ENCODE measurements at places on chromosomes 6 and 20. TPM values are rescaled to one million over a fixed set of nuclear protein-coding genes. Genes with fewer than 3 reads are reported as not detected.

GRCh38 chr20:47319517-47320252, 36.8 kb downstream of the ZMYND8 start:
- no peak for DNase-seq

The C20orf144 gene
- total RNA-seq = 0.29 TPM

The RUNX2 gene
- 8.0 TPM for total RNA-seq

- DNase-seq = no peak
Measured at GRCh38 chr20:40287683-40288082, 401.4 kb downstream of the MAFB start.

GRCh38 chr20:54557806-54558590, 82.6 kb downstream of the DOK5 start:
- no peak for DNase-seq

DNA sequence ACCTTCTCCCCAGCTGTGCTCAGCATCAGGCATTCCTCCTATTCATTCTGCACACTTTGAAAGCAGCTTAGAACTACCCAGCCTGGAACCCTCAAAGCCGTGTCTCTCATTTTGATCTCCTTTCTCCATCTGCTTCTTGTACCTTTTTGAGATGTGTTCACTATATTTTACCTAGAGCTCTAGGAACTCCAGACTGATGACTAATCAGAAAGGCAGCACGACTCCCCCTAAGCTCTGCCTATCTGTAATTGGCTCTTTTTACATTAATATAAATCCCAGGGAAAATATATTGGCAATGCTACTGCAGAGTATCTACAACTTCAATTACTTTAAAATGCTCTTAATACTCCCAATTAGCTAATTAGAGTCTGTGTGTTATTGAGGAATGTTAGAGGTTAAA, 671.5 kb downstream of the CBLN4 start:
- DNase-seq = no peak

- no peak for DNase-seq
Measured at GRCh38 chr6:150377211-150377781, 8.5 kb downstream of the IYD start.

The GGT7 gene
- 14.2 TPM for total RNA-seq

The BPI gene
- not detected for total RNA-seq

DNA sequence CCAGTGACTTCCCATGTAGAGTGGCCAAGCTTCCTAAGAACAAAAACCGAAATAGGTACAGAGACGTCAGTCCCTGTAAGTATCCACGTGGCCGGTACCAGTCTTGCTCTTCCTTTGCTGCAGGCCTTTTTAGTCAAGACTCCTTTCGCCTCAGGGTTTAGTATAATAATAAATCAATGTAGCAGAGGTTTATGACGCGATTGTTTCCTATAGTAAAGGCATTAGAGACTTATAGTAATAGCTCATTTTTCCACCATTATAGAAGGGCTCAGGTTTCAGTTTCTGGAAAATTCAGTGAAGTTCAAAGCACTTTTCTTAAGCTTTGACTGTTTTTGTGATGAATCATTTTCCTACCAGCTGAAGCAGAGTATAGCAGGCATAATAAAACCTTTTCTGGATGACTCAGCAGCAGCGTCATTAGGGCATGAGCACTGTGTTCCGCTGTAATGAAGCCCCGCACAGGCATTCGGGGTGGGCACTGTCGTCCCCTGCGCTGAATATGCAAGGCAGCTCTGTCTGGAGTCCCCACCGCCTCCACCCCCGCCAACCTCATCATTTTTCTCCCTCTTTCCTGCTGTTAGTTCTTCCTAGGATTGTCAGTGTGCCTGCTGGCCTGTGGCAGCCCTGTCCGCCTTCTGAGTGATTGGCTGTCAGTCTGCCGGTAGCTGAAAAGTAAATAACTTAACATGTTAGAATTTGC, 51.3 kb downstream of the PTPN1 start:
- DNase-seq = peak; percentile 87

The TPBG gene
- total RNA-seq = not detected

- no peak for DNase-seq
Measured at GRCh38 chr6:96826865-96827264, 10.4 kb downstream of the GPR63 start.

- DNase-seq = no peak
Measured at GRCh38 chr6:10302566-10303235, 112.2 kb downstream of the TFAP2A start.

- DNase-seq = peak; percentile 72
Measured at GRCh38 chr6:116461932-116462885, 1.0 kb downstream of the CALHM6 start.

GRCh38 chr20:1386323-1386722, 6.5 kb downstream of the FKBP1A start:
- no peak for DNase-seq

The FOXQ1 gene
- total RNA-seq = not detected

The SLC26A8 gene
- not detected for total RNA-seq

DNA sequence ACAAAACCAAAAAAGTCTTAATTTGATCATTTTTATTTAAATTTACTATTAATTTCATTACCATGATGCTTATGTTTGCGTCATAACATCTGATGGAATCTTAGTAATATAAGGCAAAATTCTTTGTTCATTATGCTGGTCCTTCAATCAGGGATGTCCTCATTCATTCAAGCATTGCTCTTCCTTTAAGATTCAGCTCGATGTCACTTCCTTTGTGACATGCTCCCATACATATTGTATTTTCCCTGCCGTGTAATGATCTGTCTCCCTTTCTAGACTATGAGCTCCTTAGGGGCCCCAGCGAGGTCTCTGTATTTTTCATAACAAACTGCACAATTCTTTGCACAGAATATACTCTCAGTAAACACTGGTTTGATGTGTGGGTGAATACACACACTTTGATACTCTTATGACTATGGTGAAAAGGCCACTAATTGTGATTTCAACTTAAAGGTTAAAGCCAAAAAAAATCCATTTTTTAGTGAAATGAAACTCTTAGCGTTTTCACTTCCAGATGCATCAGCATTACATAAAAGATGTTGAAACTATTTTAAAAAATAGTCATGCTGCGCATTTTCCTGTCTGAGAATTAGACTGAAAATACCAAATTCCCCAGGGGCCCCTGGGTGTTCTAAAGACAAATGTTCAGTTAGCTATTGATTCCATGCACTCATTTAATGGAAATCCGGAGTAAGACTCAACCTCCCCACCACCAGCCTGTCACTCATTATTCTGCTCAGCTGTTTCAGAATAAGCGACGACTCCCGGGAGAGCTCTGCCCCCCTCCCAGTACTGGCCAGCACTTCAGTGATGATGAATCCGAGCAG, 169.7 kb downstream of the ATXN1 start:
- peak; percentile 41 for DNase-seq

DNA sequence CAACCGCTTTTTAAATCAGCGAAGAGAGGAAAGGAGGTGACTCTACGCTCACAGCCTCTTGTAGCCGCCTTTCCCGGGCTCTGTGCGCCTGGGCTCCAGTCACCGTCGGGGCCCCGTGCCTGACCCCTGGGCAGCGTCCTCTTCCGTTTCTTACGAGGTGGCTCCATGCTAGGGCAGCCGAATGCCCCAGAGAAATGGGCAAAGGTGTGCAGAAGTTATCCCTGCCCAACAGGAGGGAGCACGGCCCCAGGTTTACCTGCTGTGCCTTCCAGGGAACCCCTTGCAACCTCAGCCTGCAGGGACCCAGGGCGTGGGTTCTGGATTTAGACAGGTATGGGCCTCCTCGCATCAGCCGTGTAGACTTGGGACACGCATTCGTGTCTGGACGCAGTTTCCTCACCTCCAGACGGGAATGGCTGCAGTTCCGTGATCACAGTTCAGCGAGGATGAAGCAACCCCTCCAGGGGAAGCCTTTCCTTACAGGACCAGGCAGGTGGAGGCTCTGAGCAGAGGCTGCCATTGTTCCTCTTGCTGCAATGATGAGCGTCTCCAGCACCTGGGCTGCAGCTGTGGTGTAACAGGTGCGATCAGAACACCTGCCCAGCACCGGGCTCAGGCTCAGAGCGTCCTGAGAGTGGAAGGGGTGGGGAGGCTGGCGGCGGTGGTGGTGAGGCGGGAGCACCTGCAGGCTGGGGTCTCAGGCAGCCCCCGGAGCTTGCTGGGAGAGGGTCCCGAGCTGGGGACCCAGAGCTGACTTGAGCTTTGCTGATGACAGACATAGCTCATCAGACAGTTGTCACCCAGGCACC, 81.3 kb upstream of the BHLHE23 start:
- no peak for DNase-seq

The DEFB132 gene
- not detected for total RNA-seq

GRCh38 chr6:168148231-168148849, 69.3 kb upstream of the FRMD1 start:
- DNase-seq = no peak

DNA sequence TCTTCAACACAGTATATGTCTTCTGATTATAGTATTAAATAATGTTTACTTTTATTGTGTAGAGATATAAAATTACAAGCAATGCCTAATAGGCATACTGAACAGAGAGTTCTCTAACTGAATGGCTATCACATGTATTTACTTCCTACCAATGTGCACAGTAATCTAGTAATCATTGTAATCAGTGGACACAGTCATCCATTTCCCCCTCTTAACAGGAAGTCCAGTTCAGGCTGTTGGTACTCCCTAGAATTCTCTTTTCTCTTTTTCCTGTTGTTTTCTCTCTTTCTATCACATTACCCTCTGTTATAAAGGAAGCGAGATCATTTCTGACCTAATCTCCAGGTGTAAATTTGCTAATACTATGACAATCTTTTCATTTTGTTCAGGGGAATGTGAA, 172.5 kb downstream of the HTR1B start:
- no peak for DNase-seq

DNA sequence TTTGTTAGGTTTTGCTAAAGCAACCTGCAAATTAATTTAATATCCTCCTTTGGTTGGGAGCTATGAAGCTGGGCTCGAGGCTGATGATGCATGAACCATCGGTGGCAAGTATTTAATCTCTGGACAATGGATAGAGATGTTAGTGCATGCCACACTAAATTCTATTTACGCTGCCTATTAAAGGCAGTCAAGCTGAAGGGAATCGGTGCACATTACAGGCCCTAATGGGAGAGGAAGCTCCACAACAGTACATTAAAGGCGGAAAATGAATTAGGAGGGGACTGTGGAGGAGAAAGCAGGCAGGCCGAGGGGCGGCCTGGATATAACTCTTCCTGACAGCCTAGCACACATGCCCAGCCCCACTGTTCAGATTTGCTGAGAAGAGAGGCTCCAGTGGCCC, 132.4 kb upstream of the MAFB start:
- DNase-seq = no peak

DNA sequence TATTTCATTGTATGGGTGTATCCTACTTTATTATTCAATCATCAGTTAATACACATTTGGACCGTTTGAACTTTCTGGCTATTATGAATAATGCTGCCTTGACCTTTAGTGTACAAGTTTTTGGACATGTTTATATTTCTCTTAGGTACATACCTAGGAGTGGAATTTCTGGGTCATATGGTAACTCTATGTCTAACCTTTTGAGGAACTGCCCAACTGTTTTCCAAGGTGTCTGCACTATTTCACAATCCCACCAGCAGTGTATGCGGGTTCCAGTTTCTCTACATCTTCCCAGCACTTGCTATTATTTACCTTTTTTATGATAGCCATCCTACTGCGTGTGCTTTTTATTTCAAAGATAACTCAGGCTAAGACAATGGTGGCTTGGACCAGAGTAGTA, 14.3 kb upstream of the SLC13A3 start:
- no peak for DNase-seq

The PAK5 gene
- total RNA-seq = not detected

The SYCP2L gene
- total RNA-seq = not detected

The CALHM6 gene
- total RNA-seq = 11.3 TPM

The CENPQ gene
- 17.5 TPM for total RNA-seq

- no peak for DNase-seq
Measured at GRCh38 chr6:166830891-166831363, 125.4 kb downstream of the RNASET2 start.

The UQCC2 gene
- 127 TPM for total RNA-seq

The OXT gene
- not detected for total RNA-seq

DNA sequence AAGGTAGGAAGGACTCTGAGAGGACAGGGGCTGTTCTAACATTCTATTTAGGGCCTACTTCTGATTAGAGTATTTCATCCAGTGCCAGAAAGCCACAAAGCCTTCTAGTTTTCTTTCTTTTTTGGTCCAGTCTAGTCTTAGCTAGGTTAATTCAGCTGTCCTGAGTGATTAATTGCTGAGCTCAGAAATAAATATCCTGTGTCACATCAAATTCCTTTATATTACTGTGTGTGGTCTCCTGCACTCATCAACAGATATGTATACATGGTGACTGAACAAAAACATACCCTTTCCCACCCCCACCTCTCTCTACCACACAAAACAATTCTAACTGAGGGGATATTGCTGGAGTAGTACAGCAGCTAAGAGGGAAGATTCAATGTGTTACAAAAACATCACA, 601.5 kb upstream of the NRSN1 start:
- no peak for DNase-seq

- DNase-seq = no peak
Measured at GRCh38 chr6:138774370-138774769, 801 bp downstream of the CCDC28A start.

GRCh38 chr20:5592823-5593739, 157.1 kb upstream of the SHLD1 start:
- DNase-seq = no peak

The NUP153 gene
- 78.2 TPM for total RNA-seq

- DNase-seq = no peak
Measured at GRCh38 chr20:10022625-10023024, 12.2 kb upstream of the ANKEF1 start.

DNA sequence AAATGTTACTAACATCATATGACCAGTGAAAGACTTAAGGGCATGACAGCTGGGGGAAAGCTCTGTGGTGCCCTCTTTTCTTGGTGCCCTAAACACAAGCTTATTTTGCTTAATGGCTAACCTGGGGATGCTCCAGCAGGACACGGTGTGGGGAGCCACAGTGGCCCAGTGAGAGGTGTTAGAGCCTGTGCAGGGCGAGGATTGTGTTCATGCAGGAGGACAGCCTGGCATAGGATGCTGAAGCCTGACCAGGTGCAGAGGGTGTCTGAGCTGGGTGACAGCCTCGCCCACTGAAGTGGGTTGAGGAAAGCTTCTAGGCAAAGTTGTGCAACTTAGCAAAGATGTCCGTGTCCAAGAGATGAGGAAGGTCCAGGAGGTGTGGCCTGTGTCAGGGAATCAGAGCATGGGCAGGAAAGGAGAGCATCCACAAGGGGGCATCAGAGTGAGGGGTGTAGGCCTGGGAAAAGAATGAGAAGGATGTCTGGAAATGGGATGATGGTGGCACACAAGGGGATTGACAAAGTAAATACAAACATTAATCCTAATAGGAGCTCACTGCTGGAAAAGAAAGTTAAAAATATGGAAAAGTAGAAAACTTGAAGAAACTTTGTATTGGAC, 33.9 kb downstream of the SLC17A4 start:
- peak; percentile 51 for DNase-seq

GRCh38 chr6:3506751-3507383, 50.0 kb upstream of the SLC22A23 start:
- DNase-seq = no peak
